CD8-positive, alpha-beta T cell (primary cell): ENCODE measurements at places on chromosomes 16 and 17.

DNA sequence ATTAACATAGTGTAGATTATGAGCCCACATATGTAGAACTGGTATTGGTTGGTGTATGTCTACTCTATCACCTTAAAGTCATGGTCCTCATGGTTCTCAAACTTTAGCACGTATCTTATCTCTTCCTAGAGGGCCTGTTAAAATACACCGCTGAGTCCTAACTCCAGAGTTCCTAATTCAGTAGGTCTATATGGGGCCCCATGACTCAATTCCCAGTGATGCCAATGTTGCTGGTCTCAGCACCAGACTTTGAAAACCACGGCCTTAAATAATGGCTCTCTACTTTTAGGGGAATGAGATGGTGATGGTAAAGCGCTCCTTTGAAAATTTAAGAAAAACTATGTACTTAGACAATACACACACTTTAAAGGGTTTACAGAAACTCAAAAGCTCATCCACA is 36.6 kb downstream of the SMURF2 start:
- no peak for DNase-seq

- no peak for DNase-seq
These were observed 10.5 kb downstream of the GGA2 start for GRCh38 chr16:23499801-23500200.

GRCh38 chr17:68006797-68007196 is 10.5 kb upstream of the C17orf58 start:
- DNase-seq = no peak

DNA sequence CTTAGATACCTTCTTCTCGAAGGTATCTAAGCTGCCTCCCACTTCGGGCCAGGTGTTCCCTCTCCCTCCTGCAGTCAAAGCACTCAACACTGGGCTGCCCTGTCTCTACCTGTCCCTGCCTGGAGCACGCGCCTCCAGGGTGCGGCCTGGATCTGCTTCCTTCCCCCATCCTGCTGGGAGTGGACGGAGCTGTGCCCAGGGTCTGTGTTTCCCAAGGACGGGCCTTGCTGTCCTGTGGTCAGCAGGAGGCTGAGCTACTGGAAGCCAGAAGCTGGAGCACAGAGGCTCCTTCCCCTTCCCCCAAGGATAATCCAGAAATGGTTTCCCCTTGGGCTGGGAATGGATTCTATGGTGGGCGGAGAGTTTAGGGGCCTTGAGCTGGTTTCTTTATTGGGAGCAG is 16.7 kb downstream of the LLGL2 start:
- DNase-seq = no peak

DNA sequence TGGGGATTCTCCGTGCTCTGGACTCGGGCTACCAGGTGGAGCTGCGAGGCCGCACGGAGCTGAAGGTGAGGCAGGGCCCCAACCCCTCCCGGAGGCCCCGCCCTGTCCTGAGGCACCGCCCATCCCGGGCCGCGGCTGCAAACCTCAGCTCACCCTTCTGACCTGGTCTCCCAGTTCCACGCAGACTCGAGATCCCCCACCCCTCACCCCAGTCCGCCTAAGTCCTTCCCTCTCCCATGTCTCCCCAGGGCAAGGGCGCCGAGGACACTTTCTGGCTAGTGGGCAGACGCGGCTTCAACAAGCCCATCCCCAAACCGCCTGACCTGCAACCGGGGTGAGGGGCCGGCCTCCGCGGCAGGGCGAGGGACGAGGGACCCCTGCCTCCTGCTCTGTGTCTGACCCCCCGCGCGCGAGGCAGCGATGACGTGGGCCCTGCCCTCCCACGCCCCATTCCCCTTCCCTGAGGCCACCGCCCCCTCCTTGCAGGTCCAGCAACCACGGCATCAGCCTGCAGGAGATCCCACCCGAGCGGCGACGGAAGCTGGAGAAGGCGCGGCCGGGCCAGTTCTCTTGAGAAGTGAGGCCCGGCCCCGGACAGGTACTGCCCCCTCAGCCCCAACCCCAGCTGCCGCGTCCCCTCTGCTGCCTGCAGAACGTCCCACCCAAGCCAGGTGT is 13.7 kb downstream of the GUCY2D start:
- DNase-seq = no peak

DNA sequence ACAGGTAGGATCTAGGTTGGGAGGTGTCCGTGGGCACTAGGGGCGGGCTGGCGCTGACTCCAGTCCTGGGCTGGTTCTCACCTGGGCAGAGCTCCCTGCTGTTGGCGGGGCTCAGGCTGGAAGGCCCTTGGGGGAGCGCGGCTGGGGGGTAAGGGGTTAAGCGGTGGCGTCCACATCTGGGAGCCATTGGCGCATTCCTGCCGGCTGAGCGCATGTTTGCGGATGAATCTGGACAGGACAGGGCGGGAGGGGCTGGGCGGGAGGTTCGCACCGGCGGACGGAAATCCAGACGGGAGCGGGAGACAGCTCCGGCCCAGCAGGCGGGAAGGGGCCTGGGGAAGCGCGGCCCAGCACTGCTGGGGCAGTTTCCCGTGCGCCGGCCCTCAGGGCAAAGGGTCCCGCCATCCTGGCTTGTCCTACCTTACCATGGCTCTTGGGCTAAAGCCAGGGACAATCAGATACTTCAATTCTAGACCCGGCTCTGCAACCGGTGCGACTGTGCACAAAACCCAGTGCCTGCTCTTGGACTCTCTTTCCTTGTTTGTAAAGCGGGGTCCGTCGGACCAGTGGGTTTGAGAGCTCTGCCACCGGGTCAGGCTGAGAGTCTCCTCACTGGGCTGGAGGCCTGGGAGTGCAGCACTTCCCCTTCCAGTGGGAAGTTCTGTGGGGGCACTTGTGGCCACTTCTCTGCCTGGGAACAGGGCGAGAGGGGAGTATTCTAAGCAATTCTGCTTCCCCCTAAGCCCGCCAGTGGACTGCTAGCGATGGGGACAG is 7.8 kb downstream of the RARA start:
- DNase-seq = no peak

GRCh38 chr17:49889500-49889899 is 41.6 kb upstream of the TAC4 start:
- no peak for DNase-seq

GRCh38 chr16:75087375-75087979 is 29.1 kb downstream of the LDHD start:
- no peak for DNase-seq

DNA sequence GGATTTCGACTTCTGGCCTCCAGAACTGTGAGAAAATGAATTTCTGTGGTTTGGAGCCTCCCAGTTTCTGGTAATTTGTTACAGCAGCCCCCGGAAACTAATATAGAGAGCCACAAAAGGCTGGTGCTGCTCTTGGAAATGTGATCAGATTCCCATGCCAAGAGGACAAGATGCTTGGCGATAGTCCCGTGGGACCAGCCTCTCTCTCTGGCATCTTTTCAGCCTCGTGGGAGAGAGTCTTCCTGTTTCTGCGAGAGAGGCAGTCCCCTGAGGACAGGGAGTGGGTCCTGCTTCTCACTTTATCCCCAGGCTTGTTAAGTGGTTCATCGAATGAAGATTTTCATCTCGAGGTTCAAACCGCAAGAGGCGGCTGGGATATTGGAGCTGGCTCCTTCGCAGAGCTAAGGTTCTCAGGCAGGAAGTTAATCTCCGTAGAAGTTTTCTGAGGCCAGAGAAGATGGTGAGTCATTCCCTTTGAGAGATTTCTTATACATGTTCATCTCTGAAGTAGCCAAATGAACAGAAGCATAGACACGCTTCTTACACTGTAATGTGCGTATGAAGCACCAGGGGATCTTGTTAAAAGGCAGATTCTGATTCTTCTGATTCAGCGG is 211.6 kb upstream of the SDK2 start:
- no peak for DNase-seq

- no peak for DNase-seq
These were observed 29.5 kb downstream of the KNOP1 start for GRCh38 chr16:19688396-19689024.

GRCh38 chr16:53864819-53865493 is 161.0 kb downstream of the FTO start:
- DNase-seq = no peak

GRCh38 chr16:59216291-59216690 is 482.2 kb upstream of the GOT2 start:
- no peak for DNase-seq
